ENCODE measurements at places on chromosomes 16 and 17.

- peak; percentile 50 for DNase-seq
Observed at GRCh38 chr17:79808763-79809529, 12.1 kb upstream of the CBX8 start.

- DNase-seq, result no peak
Observed at GRCh38 chr17:71963351-71963750, 157.5 kb upstream of the SOX9 start.

DNA sequence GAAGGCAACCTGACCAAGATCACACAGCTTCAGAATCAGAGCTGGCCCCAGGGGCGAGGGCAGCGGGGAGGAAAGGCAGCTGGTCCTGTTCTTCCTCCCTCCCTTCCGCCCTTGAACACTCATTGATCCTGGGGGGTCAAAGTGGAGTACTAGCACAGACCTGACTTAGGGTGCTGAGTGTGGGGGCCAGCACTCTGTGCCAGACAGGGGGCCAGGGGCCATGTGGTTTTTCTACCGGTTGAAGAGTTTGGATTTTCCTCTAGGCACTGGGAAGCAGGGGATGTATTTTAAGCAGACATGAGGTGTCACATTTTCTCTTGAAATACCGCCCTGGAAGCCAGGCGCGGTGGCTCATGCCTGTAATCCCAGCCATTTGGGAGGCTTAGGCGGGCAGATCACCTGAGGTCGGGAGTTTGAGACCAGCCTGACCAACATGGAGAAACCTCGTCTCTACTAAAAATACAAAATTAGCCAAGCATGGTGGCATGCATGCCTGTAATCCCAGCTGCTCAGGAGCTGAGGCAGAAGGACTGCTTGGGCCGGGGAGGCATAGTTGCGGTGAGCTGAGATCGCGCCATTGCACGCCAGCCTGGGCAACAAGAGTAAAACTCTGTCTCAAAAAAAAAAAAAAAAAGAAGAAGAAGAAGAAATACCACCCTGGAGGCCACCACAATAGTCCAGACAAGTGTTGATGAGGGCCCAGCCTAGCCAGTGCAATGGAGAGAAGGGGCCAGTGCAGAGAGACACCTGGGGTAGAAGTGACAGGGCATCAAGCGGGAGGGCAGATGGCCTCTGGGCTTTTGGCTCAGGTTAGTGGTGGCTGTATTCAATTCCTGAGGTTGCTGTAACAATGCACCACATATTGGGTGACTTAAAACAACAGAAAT lies 15.3 kb downstream of the OSBPL7 start:
- DNase-seq, result no peak

GRCh38 chr17:80724775-80725266 lies 180.2 kb downstream of the RPTOR start:
- no peak for DNase-seq

DNA sequence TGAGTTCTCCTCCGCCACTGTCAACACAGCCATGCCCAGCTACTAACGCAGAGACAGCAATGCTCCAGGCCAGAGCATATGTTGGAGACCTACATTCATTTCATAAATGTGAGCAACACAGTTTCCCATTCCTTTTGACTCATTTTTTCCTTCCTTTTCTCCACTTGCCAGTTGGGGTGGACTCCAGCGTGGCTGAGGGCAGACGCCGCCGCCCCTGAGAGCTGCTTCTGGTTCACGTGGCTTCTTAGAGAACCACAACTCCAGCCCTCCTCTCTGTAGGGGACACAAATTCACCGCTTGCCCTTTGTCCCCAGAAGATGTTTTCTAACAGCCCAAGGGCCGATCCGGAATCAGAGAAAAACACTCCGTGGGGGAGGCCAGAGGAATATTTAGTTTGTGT lies 45.8 kb upstream of the ZCCHC14 start:
- no peak for DNase-seq

GRCh38 chr16:70482624-70483023 lies 28.2 kb downstream of the FCSK start:
- DNase-seq, result no peak
